Eye (tissue), 1 donor: ENCODE measurements at places on chromosomes 12 and 14.

GRCh38 chr12:123102781-123103503, 47.9 kb downstream of the PITPNM2 start:
- DNase-seq, result no peak

DNA sequence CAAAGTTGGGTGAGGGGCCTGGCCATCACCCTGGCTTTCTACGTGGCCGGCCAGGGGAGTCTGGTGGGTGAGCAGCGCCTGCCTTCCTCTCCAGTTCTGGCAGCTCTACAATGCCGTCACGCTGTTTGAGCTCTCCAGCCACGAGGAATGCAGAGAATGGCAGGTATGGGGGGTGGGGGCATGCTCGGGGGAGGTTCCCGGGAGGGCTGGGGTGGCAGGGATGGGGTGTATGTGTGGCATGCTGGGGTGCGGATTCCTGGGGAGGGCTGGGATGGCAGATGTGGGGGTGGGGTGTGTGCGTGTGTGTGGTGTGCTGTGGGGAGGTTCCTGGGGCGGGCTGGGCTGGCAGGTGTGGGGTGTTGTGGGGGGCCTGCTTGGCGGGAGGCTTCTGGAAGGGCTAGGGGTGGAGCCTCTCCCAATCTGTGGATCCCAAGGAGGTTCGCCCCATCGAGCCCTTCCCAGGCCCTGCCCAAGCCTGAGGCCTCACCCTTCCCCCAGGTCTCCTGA, 18.5 kb downstream of the RHOF start:
- no peak for DNase-seq

GRCh38 chr14:59869381-59870255, 958 bp downstream of the RTN1 start:
- peak; percentile 65 for DNase-seq

- peak; percentile 76 for DNase-seq
Measured at GRCh38 chr12:46661110-46661845, 164.5 kb downstream of the SLC38A4 start.

- peak; percentile 85 for DNase-seq
Measured at GRCh38 chr14:58637040-58637390, 747 bp upstream of the DACT1 start.

DNA sequence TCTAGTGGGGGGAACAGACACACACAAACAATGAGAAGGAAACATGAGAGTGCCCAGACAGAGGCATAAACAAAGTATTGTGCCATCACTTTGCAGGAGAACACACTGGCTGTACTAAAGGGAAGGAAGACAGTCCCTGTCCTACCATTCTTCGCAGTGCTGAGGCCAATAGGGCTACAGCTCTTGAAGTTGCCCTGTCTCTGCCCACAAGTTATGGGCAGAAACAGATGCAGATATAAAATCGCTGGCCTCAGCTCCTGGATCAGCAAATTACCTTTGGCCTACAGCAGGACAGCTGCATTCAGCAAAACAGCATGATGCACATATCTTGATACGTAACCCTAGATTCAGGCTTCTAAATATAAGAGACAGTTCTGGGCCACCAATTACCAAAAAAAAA, 23.0 kb upstream of the PRKAB1 start:
- DNase-seq, result no peak

GRCh38 chr14:90521084-90521929, 124.5 kb downstream of the CALM1 start:
- peak; percentile 74 for DNase-seq

- peak; percentile 17 for DNase-seq
Measured at GRCh38 chr12:47272412-47273190, 192.8 kb upstream of the AMIGO2 start.

- DNase-seq, result no peak
Measured at GRCh38 chr12:68536885-68537485, 73.7 kb upstream of the RAP1B start.

DNA sequence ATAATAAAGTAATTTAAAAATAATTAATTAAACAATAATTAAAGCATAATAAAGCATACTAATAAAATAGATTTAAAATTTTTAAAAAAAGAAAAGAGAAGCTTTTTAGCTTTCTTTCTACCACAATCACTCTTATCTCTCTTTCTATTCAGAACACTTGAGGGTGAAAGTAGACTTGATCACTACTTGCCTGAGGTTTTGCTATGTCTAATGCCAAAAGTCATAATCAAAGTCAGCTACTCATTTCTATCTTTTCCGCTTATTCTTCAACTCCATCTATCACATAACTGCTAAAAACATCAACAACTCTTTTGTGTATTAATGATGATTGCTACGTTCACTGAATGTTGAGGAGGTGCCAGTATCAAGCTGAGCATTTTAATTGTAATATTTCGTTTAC, 202.0 kb upstream of the KRR1 start:
- DNase-seq, result no peak

GRCh38 chr14:79601579-79601978, 609.7 kb downstream of the DIO2 start:
- DNase-seq, result no peak

DNA sequence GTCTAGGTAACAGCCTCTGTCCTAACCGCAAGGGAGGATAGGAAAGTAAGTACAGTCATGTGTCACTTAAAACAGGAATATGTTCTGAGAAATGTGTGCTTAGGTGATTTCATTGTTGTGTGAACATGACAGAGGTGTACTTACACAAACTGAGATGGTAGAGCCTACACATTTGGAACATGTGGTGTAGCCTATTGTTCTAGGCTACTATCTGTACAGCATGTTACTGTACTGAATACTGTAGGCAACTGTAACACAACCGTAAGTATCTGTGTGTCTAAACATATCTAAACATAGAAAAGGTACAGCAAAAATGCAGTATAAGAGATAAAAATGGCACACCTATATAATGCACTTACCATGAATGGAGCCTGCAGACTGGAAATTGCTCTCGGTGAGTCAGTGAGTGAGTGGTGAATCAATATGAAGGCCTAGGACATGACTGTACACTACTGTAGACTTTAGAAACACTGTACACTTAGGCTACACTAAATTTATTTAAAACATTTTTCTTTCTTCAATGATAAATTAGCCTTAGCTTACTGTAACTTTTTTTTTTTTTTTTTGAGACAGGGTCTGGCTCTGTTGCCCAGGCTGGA, 13.2 kb upstream of the MDM2 start:
- DNase-seq, result no peak

GRCh38 chr12:115437061-115437567, 753.1 kb upstream of the TBX3 start:
- DNase-seq, result peak; percentile 10

DNA sequence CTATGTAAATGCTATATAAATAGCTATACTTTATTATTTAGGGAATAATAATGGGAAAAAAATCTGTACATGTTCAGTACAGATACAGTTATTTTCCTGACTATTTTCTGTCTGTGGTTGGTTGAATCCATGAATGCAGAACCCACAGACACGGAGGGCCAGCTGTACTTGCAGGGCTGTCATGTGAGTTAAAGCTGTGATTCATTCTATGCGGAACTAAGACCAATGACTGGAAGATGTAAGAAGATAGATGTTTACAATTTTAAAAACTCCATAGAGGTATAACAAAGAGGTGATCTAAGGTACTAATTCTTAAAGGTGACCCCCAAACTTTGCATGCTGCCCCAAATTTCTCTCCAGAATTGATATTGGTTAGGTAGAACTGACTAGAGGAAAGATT, 14.6 kb downstream of the PCNX4 start:
- DNase-seq, result no peak

DNA sequence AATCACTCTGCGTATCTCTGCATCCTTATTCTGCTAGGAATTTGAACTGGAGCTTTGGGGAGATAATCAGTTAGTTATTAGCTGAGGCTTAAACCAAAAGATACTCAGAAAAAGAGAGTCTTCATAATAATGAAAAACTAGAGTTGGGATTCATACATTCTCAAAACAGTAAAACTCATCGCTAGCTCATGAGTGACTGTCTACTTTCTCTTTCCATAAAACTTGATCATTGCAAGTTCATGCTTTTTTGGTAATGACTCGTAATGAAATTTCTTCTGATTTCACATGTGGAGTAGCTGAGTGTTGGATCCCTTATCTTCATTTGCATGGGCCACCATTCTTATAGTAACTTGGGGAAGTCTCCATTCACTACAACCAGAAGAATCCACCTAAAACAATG, 397.7 kb downstream of the PDZRN4 start:
- no peak for DNase-seq

- no peak for DNase-seq
Measured at GRCh38 chr12:129215556-129215955, 362.3 kb downstream of the GLT1D1 start.

DNA sequence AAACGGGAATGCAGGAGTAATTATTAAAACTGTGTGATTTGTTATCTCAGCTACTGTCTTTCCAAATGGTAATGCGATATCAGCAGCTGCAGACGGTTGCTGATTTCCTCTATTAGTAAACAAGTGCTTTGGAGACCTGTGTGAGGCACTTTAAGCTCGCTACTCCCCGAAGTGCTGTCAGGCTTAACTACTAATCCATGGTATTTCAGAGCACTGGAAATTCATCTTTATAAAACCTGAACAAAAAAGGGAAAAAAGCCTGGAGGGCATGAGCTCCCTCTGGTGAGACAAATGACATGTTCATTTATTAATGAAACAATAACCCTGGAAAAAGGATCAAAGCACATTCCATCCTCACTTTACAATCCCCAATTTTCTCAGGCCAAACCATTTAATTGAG, 143.6 kb upstream of the OTX2 start:
- peak; percentile 41 for DNase-seq

DNA sequence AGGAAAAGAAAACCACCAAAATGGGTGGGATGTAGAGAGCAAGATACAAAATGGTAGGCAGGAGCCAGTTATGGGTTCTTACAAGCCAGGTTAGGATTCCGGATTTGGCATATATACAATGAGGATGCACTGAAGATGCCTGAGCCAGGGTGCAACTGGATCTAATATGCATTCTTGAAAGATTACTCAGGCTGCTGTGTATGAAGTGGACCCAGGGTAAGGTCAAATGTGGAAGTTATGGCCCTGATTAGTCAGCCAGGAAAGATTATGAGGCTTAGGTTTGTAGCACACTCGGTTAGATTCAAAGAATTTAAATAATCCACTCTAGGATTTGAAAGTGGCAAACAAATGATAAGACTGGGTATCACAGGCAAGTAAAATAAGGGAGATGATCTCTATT, 1750.7 kb upstream of the FLRT2 start:
- no peak for DNase-seq

GRCh38 chr12:79451978-79452377, 238.8 kb downstream of the PAWR start:
- peak; percentile 15 for DNase-seq

- peak; percentile 68 for DNase-seq
Measured at GRCh38 chr12:752695-753610, 574 bp downstream of the WNK1 start.

DNA sequence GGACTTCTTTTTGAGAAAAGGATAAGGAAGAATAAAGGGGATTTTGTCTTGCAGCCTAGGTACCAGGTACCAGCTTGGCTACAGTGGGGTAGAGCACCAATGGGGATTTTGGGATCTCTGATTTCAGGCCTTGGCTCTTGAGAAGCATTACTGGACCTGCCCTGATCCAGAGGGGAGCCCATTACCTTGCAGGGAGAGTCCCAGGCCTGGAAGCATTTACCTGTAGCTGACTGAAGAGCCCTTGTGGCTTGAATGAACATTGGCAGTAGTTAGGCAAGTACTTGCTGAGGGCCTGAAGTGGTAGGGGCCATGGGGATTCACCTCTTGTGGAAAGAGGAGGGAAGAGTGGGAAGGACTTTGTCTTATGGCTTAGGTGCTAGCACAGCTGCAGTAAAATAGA, 308.2 kb upstream of the FBXO33 start:
- no peak for DNase-seq

DNA sequence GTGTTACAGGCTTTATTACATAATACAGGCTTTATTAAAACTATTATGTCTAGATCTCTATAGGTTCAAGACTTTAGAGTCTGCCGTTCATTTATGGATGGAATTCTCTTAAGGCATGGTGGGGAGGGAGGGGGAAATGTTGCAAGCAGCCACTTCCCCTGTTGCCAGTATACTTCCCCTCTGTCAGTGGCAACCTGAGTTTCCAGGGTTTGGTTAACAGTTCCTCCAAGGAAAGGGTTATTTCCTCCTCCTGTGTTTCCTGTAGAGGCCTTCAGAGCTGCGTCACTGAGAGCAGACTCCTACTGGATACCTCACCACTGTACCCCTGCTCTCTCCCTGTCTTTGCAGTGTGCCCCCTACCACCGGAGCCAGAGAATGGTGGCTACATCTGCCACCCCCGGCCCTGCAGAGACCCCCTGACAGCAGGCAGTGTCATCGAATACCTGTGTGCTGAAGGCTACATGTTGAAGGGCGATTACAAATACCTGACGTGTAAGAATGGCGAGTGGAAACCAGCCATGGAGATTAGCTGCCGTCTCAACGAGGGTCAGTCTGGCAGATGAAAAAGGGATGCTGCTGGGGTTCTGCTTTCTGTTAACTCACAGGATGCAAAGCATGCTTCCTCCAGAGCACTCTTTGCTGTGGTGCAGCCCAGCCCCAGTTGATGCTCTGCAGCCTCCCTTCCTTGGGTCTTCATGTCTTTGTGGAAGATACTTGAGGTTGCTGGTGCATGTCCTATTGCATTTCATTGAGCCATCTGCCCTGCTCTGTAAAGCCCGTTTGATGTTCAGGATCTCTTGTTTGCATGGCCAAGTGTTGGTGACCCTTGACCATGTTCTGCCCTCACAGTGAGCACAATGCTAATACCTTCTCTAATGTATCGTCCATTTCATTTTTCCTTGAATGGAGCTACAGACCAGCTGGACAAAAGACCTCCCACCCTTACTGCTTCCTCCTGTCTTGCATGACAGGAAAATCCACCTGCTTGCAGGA, 63.6 kb upstream of the SRSF5 start:
- no peak for DNase-seq

DNA sequence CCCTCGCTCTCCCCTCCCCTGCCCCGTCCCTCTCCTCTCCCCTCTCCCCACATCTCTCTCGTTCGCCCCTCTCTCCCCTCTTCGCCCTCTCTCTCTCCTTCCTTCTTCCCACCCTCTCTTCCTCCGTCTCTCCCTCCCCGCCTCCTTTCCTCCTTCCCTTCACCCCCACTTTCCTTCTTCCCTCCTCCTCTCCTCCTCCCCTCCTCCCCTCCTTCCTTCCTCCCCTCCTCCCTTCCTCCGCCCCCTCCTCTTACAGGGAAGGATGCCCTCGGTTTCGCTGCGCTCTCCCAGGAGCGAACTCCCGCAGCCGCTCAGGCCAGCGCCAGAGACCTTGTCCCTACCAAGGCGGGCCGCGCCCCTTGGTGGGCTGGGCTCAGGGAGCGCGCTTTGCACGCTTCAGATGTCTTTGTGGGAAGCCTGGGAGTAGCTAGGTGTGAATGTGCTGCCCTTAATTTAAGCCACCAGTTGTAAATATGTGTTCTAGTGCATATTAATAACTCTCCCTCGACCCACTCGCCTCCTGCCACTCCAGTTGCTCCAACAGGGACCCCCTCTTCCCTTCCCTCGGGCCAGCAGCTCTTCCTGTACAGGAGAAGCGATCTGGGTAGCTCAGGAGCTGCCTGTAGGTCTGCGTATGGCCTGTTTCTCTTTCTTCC, 13.3 kb upstream of the MAP3K9 start:
- peak; percentile 81 for DNase-seq
